ENCODE measurements at places on chromosomes 13 and 19. TPM values are rescaled to one million over a fixed set of nuclear protein-coding genes. Genes with fewer than 3 reads are reported as not detected.

CCDC8 gene
- 0.05 TPM for total RNA-seq

FOSB gene
- 13.2 TPM for total RNA-seq

IGLON5 gene
- 0.08 TPM for total RNA-seq

FBXO17 gene
- total RNA-seq, result 0.14 TPM

CACNG7 gene
- total RNA-seq, result not detected

ZNF880 gene
- total RNA-seq, result 16.5 TPM

SWSAP1 gene
- total RNA-seq, result 2.0 TPM

CCDC169 gene
- total RNA-seq, result not detected

ZNF66 gene
- total RNA-seq, result 6.1 TPM

ZFP36 gene
- total RNA-seq, result 39.5 TPM

PEPD gene
- total RNA-seq, result 55.1 TPM

NXNL1 gene
- not detected for total RNA-seq

SBSN gene
- not detected for total RNA-seq

KIR3DL1 gene
- 0.14 TPM for total RNA-seq

SNRNP70 gene
- total RNA-seq, result 278 TPM

DENND1C gene
- total RNA-seq, result 59.1 TPM

TUBA3C gene
- not detected for total RNA-seq

ZNF497 gene
- 0.55 TPM for total RNA-seq

ZNF350 gene
- 6.9 TPM for total RNA-seq

PSG1 gene
- total RNA-seq, result not detected

LENG9 gene
- 5.2 TPM for total RNA-seq

CACNG6 gene
- not detected for total RNA-seq

METTL21C gene
- not detected for total RNA-seq

PRR19 gene
- total RNA-seq, result 0.58 TPM

CHST8 gene
- not detected for total RNA-seq

SERPINE3 gene
- total RNA-seq, result not detected

NCAN gene
- total RNA-seq, result not detected

ADAMTS10 gene
- total RNA-seq, result 3.1 TPM

PLK5 gene
- total RNA-seq, result not detected

PDE4A gene
- 4.8 TPM for total RNA-seq

GPR183 gene
- 48.6 TPM for total RNA-seq

ZNF728 gene
- not detected for total RNA-seq

ADAMTSL5 gene
- total RNA-seq, result 9.7 TPM

LACC1 gene
- 4.1 TPM for total RNA-seq

ODAD3 gene
- total RNA-seq, result not detected

ZNF223 gene
- total RNA-seq, result 0.50 TPM

NUMBL gene
- total RNA-seq, result 17.1 TPM

IER2 gene
- 99.4 TPM for total RNA-seq

RASGRP4 gene
- 1.4 TPM for total RNA-seq

CCNA1 gene
- total RNA-seq, result not detected

ZNF285 gene
- 0.35 TPM for total RNA-seq

CRLF1 gene
- 0.32 TPM for total RNA-seq

GRK1 gene
- total RNA-seq, result not detected

TEX30 gene
- total RNA-seq, result 37.9 TPM

PRKD2 gene
- 59.8 TPM for total RNA-seq

NLRP5 gene
- not detected for total RNA-seq

CGB1 gene
- total RNA-seq, result not detected

ZNF93 gene
- total RNA-seq, result 2.6 TPM

Data from activated T-cell treated with anti-CD3 and anti-CD28 coated beads, Interleukin-2, amount 50 U/mL, for 4 hours (primary cell).